ENCODE measurements at places on chromosomes 13 and 19.

DNA sequence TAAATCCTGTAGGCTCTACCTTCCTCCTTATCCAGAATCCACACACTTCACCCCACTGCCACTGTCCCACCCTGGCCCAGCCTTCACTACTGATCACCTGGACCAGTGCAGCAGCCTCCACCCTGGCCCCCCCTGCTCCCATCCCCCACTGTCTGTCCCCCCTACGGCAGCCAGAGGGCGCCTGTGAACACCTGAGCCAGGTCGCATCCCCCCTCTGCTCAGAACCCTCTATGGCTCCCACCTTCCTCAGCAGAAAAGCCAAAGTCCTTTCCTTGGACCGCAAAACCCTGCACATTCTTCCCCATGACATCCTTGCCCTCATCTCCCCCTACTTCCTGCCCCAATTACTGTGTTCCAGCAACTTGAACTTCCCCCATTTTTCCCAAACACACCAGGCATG, 20.6 kb downstream of the ELAVL3 start:
- peak; percentile 30 for DNase-seq

DNA sequence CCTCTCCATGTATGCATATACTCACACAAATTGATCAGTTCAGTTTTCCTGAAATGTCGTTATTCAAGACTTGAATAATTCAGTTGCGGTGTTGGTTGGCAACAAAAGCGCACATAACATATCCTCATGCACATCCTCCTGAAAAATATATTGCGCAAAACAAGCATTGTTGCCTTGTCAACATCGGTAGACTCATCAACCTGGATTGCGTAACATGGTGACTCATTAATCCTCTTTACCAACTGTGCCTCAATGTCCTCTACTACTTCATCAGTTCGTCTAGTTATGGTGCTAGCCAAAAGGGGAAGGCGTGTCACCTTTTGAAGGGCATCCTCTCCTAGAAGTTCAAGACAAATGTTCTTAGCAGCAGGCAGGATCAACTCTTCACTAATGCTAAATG, 357.7 kb downstream of the LMO7 start:
- no peak for DNase-seq

GRCh38 chr13:29969286-29969685, 118.9 kb upstream of the UBL3 start:
- DNase-seq: no peak

GRCh38 chr13:86003029-86003428, 203.8 kb upstream of the SLITRK6 start:
- no peak for DNase-seq

DNA sequence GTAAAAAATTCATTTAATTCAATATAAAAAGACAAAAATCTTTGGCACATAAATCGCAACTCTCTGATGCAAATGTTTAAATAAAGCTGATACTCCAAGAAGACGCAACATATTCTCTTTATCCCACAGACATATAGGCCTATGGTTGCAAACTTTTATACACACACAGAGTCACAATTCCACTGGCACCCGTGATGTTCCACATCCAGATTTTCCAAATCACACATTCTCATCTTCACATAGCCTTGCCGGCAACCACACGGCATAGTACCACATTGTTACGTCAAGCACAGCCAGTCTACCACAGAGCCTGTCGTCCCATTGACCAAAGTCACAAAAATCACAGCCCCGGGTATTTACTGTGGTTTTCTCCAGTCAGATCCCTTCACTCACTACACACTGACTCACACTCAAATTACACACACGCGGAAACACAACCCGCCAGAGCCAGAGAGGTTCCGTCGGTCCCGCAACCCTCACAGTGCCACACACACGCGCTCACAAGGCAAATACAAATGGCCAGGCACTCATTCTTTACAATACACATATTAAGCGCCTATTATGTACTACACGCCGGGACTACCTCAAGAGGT, 546 bp upstream of the ZNF546 start:
- no peak for DNase-seq

DNA sequence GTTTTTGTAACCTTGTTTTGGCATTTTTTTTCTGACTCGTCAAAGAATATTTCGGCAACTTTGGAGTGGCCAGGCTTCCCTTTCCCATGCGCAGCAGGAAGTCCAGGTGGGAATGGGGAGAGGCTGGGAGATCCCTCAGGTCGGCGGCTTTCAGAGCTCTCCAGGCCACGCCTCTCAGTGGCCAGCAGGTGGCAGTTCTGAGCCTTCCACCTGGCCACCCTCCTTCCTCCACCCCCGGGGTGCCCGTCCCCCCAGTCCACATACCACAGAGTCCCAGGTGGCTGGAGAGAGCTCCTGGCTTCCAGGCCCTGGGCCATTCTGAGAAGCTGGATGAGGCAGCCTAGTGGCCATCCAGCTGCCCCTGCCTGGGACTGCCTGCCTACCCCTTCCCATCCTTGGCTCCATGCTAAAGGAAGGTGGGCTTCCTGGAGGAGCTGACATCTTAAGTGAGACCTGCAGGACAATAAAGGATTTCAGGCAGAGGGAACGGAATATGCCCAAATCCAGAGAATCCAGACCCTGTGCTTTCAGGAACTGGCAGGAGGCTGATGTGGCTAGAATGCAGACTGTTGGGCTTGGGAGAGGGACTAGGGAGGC, 46.3 kb downstream of the CCNE1 start:
- DNase-seq: no peak

DNA sequence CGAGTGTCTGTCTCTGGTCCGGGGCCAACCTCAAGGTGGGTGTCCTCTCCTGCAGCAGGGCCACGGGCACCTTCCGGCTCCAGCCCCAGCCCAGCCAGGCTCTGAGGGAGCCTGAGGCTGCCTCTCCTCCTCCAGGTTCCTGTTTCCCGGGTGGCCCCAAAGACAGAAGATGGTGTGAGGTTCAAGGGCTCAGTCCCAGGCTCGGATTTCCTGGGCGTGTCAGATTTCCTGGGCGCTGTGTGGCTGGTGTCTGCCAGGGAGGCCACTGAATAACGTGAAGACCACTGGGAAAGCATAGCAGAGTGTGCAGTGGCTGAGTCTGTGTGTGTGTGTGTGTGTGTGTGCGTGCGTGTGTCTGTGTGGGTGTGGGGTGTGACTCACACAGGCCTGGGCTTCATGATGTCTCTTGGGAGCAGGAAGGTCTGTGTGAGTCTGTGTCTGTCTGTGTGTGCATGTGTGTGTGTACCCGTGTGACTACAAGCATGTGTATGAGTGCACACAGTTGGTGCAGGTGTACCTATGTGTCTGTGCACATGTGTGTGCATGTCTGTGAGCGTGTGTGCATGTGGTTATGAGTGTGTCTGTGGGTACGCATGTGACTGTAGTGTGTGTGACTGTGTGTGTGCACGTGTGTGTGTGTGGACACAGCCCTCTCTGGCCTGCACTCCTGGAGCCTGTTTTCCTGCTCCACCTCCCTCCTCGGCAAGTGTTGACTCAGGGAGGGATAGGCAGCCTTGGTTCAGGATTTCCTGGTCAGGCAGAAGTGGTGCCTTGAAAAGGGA, 28.3 kb downstream of the CEBPA start:
- no peak for DNase-seq

DNA sequence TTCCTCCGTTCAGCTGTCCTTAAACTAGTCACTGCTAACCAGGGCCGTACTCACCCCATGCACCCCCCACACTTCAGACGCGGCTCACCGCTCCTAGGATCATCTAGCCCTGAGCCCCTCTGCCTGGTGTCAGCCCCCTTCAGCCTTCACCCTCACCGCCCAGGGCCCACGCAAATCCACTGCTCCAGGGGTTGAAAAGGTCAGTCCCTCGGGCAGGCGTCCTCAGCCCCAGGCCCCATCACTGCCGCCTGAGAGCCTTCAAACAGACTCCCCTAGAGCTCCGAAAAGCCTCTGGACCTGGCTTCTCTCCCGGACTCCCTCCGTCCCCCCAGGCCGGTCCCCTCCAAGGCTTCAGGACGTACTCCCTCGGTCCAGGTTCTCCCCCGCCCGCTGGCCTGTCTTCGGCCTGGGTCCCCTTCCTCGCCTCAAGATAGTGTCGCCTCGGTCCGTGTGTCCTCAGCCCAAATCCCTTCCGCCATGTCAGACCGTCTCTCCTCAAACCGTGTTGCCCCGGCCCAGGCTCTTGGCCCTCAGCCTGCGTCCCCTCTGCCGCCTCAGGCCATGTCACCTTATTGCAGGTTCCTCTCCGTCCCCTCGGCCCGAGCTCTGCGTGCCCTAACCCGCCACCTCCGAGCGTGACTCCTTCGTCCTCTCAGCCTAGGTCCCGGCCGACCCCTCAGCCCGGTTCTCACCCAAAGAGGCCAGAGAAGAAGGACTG, 553 bp downstream of the NAPA start:
- DNase-seq: no peak

GRCh38 chr19:42501733-42502132, 26.5 kb downstream of the CEACAM1 start:
- no peak for DNase-seq

- no peak for DNase-seq
Observed at GRCh38 chr19:18392417-18392816, 5.0 kb downstream of the LRRC25 start.

DNA sequence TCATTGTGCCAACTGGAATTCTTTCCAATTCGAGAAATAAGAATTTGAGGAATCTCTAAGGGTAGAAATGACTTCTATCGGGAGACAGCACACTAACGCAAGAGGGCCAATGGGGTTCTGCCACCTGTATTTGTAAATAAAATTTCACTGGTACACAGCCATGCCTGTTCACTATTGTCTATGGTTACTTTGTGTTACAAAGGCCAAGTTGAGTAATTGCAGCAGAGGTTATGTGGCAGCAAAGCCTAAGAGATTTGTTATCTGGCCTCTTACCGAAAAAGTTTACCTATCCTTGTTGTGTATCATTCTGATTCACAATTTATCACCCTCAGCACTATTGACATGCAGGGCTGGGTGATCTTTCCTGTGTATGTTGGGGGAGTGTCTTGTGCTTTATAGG, 278.0 kb downstream of the KLF5 start:
- no peak for DNase-seq

DNA sequence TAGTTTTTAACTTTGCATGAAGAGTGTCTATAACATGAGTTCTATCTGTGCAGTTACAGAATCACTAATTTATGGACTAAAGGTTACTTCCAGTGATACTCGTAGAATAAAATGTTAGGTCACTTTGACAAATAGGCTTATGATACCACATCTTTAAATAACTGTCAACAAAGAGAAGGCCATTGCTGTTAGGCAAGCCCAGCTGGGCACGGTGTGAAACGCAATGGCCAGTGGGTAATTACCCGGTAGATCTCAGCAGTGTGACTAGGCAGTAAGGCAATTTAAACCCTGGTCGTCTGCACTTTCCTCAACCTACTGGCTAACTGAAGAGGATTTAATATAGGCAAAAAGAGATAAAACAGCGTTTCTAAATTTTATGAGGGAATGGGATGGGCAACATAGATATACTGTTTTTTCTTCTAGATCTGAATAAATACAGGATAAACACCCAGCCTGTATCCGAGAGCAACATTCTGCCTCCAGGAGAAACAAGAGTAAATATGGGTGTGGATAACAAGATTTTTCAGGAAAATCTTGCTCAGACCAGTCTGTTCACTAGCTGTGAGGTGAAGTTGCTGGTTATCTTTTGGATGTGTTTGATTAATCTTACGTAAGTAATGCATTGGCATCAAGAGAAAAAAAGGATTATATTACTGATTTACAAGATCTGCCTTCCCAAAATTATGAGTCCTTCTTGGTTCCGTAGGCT, 631.3 kb downstream of the EFNB2 start:
- DNase-seq: no peak

- no peak for DNase-seq
Observed at GRCh38 chr19:10876459-10877240, 5.3 kb downstream of the CARM1 start.

- DNase-seq: no peak
Observed at GRCh38 chr19:8846819-8847218, 14.6 kb downstream of the MBD3L1 start.

DNA sequence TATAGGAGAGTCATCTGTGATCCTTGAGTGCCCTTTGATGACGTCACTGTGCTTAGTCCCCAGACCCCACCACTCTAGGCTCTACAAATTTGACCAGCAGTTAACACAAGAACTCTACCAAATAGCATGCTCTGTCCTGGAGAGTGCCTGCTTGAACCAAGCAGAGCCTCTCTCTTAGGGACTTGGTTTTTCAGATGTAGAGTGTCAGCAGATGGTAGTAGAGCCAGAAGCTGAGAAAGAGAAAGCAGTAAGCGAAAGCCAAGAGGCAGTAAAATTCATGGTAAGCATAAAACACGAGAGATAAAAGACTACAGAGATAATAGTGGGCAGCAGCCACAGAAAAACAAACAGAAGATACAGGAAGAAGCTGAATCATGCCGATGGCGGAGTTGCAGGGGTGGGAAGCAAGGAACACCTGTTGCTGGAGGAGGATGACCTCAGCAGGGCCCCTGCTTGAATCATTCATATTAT, 193.3 kb downstream of the SLC7A1 start:
- no peak for DNase-seq

- peak; percentile 24 for DNase-seq
Observed at GRCh38 chr19:57559008-57559403, 657 bp downstream of the ZNF550 start.

DNA sequence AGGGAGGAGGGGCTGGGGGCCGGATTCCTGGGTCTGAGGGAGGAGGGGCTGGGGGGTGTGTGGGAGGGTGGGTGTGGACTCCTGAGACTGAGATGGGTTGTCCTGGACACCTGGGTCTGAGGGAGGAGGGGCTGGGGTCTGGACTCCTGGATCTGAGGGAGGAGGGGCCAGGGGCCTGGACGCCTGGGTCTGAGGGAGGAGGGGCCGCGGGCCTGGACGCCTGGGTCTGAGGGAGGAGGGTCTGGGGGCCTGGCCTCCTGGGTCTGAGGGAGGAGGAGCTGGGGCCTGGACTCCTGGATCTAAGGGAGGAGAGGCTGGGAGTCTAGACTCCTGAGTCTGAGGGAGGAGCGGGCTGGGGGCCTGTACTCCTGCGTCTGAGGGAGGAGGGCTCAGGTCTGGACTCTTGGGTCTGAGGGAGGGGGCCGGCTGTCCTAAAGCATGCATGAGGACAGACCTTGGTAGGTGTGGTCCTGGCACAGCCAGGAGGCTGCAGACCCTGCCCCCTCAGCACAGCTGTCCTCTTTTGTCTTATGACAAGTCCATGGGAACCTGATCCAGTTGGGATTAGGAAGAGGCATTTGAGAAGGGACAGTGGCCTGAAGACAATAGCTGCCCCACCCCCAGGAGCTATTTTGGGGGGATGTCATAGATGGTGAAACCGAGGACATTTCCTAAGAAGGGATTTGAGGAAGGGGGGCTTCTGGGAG, 1.3 kb downstream of the TNNT1 start:
- no peak for DNase-seq

DNA sequence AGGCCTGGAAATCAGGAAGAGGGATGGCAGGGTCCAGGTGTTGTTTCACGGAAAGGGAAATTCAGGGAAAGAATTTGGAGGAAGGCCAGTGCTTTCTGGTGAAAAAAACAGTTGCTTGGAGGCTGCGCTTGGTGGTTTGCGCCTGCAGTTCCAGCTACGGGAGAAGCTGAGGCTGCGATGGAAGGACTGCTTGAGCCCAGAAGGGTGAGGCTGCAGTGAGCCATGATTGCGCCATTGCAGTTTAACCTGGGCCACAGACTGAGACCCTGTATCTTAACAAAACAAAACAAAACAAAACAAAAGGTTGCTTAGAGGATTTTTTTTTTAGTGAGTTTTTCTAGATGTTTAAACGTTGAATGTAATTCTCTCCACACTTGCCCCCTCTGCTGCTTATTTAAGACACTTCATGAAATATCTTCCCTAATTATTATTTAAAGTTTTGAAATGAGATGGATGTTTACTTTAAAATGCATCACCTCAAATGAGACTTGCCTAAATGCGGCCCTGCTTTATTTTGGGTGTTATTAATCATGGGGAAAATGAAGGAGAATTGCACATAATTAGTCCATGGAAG, 75.4 kb upstream of the TRPC4 start:
- DNase-seq: no peak

Data from GM12891 (cell line).